Fibroblast of skin of abdomen (primary cell): ENCODE measurements at places on chromosomes 2 and 18.

DNA sequence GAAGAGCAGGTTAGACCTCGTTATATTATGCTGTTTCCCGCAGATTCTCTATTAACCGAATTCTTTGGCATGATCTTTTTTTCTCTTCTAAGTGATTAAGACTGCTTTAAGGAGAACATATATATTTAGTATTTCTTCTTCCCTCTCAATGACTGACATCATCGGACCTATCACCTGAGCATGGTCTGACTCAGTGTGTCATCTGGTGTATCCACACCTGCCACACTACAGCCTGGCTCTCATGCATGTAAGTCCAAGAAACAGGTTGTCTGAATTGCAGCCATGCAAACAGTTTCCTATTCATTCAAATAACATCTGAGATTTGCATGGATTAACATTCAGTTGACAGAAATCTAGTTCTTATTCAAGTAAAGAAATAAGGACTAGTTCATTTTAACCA is 55.1 kb upstream of the CWC22 start:
- no peak for DNase-seq

GRCh38 chr2:168669151-168669550 is 133.3 kb upstream of the NOSTRIN start:
- DNase-seq, result peak; percentile 7

GRCh38 chr2:96308248-96308647 is 2.9 kb upstream of the SNRNP200 start:
- DNase-seq, result no peak

DNA sequence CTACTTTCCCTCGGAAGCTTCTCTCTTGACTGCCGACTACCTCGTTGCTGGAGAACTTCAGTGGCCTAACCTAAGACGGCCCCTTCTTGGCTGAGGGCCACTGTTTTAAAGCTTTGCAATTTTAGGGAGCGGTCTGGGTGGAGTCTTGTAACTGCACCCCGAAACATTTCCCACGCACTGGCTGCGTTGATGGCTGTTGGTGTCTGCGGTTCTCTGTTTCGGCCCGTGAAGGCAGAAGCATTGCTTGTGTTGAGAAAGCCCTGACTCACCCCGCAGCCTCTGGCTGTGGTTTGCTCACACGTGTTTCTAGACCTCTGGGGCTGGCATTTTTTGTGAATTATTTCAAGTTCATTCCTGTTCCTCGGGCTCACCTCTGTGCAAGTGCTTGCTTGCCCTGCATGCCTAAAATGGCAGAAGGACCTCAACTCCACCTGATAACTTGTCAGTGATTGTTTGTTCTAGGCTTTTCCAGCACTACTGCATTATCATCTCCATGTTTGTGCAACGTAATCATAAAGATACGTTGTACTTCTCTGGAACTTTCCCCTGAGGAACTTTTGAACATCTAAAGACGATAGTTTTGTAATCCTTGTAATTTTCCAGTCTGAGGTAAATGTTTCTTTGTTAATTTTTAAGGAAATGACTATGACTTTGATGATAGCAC is 94.2 kb upstream of the DLX2 start:
- DNase-seq, result peak; percentile 51

DNA sequence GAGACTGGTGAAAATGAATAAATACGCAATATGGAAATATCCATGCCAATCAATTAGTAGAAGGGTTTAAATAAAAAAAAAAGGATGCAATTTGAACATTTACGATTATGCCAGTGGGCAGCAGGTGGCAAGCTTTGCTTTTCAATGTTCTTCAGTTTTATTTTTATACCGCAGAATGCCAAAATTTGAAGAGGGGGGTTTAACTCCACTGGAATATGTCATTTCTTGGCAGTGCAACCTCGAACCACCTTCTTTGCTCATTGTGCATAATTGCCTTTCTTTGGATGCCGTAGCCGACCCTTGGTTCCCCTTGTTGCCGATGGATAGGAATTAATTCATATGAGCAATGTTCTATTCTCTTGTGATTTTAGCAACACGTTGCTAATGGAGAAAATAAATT is 88.0 kb downstream of the LTBP1 start:
- DNase-seq, result peak; percentile 62

DNA sequence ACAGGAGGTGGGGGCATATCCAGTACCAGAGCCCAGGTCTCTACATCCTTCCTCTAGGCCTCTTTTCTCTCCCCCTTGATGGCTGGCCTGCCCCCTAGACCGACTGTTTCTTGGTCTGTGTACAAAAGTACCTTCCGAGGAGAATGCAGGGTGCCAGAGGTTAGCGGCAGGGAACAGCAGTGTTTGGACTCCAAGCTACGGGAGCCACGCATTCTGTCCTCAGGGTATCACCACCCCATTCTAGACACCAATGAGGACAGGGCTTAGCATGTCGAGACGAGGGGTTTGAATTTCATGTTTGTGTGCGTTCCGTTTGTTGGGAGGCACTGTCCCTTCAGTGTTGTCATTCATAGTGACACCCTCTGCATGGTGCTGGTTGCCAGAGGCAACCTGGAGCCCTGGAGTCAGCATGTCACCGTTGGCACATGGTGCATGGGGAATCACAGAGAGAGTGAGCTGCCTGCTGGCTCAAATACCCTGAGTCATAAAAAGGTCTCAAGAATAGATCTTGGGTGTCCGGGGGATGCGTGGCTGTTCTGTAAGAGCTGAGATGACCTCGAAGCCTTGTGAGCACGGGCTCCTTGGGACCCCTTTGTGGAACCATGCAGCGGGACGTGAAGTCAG is 57.2 kb upstream of the LDLRAD4 start:
- no peak for DNase-seq

DNA sequence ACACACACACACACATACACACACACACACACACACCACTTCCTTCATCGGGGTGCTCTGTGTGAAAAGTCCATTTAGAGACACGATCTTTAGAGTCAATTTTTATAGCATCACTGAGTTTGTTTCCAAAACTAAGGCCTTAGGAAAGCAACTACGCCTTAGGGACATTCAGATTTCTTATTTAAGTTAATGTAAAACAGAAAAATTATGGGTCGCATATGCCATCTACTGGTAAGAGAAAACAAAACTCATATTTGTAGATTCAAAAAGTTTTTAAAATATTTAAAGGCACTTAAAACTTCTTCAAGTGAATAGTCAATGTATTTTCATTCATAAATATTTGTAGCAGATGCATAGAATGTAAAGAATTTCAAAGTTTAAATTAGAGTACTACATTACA is 166.2 kb downstream of the ATAD2B start:
- peak; percentile 59 for DNase-seq

GRCh38 chr2:74072565-74072964 is 75.1 kb downstream of the BOLA3 start:
- no peak for DNase-seq

DNA sequence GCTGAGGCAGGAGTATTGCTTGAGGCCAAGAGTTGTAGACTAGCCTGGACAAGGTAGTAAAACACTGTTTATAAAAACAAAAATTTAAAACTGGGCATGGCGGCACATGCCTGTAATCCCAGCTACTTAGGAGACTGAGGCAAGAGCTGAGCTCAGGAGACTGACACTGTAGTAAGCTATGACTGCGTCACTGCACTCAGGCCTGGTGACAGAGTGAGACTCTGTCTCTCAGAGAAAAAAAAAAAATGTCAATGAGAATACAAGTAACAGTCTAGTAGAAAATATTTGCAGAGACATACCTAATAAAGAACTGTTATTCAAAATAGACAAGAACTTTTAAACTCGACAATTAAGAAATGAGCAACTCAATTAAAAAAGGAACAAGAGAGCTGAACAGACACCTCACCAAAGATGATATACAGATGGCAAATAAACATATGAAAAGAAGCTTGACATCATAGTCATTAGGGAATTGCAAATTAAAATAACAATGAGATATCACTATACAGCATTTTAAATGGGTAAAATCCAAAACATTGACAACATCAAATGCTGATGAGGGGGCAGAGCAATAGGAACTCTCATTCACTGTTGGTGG is 624.3 kb upstream of the ZEB2 start:
- no peak for DNase-seq

GRCh38 chr2:104378853-104379374 is 475.0 kb upstream of the POU3F3 start:
- DNase-seq, result peak; percentile 77

DNA sequence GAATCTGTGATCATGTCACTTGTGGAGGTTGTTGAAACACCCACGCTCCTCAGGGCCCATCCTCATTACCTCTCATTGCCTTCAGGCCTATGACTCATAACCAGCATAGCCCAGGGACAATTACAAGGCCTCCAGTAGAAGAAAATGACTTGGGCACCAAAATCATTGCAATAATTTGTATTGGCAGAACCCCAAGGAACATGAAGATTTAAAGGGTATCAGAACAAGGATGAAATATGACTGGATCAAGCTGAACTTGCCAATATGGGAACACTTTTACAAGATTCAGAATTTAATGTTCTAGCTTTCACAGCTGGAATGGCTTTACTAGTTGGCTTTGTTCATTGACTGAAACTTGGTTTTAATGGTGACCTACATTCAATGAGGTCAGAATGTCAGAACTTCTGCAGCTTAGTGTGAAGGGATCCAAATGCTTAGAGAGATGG is 156.4 kb downstream of the COPS8 start:
- DNase-seq, result no peak

DNA sequence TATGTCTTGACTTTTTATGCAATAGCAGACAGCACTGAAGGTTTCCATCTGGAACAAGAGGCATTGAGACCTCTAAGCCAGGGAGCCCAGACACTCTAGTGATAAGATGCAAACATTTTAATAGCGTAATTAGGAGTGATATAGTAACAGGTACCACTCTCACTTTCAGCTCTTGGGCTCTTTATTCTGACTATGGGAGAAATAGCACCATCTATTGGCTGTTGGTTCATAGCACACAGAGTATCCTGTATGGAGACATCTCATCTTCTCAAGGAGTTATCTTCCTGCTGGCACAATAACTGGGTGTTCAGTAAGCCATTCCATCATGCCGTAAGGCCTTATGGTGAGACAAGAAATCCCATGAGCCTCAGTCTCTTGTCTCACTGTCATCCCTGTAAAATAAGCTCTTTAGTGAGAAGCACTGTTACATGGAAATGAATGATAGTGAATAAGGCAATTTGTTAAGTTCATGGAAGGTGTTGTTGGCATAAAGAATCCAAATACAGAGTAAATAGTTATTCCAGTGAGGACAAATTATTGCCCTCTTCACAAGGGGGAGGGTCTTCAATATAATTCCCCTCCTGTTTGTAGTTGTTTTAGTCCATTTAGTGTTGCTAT is 48.3 kb downstream of the THUMPD2 start:
- no peak for DNase-seq

DNA sequence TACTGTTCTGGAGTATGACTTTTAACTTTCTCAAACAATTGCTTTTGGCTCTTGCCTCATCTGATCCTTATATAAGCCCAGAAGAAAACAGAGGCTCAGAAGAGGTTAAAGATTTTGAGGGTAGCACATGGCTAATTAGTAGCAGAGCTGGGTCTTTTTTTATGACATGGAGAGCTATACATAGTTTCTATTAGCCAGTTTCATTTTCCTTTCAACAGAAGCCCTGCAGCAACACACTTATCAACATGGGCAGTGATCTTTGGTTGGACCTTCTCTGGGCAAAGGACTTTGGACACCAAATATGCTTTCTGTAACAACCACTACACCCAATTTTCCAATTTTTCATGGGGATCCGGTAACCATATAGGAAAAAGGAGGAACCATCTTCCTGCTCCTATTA is 64.9 kb downstream of the NCKAP5 start:
- DNase-seq, result no peak

DNA sequence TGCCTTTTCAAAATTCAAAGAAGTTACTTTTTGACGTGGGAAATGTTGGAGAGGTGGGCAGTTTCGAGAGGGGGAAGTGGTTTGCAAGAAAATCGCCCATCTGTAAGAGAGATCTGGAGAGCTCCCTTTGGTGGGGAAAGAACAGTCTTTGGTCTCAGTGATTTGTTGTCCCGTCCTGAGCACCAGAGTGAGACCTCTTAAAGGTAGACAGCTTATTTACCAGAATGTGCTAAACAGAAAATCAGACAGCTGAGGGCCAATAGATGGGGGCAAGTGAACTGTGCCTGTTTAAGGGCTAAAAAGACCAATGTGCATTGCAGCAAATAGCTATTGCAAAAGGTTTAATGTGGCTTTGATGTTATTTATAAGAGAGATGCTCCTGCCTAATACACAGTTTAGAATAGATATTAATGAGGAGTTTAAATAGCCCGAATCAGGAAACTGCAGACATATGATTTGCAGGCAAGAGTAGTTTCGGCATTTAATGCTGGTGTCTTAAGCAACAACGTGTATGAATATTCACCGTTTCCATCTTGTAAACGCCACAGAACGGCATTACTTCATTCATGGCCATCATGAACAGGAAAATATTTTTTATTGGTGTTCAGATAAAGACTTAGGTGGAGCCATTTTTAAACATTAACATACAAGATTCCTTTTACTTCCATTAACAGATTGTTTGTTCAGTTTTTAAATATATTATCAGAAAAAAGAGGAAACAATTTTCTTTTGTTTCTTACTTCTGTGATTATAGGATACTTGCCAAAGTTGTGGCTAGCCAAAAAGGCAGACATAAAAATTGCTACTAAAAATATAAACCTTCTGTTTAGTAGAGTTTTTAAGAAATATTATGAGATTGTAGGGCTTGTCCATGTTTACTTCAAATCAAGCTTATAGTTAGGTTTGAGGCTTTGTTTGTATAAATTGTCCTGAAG is 29.6 kb downstream of the ARHGAP15 start:
- no peak for DNase-seq

- DNase-seq, result no peak
These were observed 122.8 kb downstream of the TMEM18 start for GRCh38 chr2:554444-554843.

GRCh38 chr2:223668302-223668998 is 66.3 kb upstream of the SCG2 start:
- DNase-seq, result peak; percentile 36

DNA sequence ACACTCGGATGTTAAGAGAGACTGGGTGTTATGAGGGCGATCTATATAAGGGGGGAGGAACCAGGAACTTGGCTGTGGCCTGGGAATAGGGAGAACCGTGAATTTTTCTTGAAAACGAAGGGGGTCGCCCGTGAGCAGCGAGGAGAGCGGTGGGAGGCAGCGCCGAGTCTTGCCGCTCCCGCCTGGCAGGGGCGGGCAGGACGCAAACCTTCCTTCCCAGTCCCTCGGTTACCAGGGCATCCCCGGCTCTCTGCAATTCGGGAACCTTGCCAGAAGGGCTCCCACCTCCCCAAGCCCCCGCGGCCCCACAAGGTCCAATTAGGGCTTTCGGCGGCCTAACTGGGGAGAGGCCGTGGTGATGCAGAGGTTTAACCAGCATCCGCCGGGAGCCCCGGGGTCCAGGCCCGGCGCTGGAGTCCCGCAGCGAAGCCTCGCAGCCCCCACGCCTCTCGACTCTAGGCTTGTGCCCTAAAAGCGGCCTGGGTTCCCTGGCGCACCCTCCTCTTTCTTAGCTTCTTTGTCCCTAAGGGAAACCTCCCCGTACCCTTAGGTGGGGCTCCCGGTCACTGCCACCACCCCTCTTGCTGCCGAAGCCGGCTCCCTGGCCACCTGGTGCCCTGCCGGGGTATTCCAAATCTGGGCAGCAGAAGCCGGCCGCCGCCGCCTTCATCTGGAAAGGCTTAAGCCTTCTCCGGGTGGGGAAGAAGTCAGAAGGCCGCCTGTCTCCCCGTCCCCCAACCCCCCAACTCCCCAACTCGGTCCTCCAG is 680 bp upstream of the FHOD3 start:
- peak; percentile 82 for DNase-seq

GRCh38 chr18:26479065-26479680 is 69.2 kb downstream of the KCTD1 start:
- DNase-seq, result no peak
